ENCODE measurements at places on chromosomes 2 and 18.

DNA sequence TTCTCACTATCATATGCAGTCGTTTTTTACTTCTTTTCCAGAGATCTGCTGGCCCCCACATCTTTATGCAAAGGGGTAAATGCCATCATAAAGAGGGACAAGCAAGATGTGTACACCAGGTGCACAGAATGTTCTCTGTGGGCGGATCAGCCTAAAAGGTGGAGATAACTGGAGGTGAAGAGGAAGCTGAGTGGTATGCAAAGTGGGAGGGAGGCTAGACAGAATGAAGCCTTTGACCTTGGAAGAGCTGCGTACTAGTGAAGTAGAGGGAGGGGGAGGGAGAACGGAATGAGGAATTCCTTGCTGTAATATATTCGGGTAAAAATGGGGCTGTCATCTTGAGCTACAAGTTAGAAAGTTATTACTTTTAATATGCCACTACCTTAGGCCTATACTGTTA, 287.5 kb upstream of the VRK2 start:
- DNase-seq, result no peak

- DNase-seq, result no peak
These were observed 29.7 kb downstream of the MEP1B start for GRCh38 chr18:32219431-32220018.

DNA sequence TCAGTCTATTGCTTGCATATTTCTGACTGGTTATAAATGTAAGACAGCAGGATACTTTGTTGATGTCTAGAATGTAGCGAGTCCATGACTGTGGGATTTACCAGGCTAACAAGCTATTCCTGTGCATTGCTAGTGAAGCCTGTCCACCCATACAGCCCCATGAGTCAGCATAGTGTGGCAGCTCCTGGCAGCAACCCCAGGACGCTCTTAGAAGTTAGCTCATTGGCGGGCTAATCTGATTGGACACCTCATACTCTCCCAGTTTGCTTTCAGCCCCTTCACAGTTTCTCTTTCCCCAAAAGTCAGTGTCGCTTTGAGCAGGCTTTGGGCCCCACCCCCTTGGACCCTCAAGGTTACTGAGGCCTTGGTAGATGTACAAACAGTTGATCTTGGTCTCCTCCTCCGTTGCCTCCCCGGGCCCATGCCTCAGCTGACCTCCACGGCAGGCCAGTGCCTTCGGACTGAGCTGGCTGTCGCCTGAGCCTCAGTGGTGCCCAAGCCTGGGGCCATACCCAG, 48.0 kb downstream of the COA5 start:
- no peak for DNase-seq

GRCh38 chr2:120454654-120455385, 108.9 kb downstream of the INHBB start:
- DNase-seq, result no peak

DNA sequence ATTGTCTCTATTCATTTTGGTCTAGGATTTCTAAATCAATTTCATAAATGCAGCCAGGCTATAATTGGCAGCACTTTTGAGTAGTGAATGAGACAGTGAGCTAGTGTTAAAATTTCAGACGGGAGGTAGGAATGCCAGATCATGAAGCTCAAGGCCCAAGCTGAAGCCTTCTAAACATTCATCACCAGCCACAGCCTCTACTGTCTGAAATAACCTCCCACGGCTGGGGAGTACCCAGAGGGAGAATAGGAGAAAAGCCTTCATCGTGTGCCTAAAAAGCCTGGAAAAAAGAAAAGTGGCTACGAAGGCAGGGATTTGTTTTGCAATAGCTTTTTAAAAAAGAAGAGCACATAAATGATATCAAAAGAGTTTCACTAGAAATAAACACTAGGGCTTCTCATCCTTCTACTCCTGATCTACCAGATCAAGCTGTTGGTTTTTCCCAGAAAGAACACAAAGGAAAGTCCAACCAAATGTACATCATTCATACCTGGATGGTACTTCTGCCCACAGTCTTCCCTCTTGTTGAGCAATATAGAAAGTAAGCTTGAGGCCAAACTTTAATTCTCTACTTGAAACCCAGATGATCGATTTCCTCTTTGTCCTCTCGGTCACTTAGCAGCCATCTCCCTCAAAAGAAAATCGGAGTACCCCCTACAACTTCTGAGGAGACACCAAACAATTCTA, 48.1 kb upstream of the SLC39A10 start:
- no peak for DNase-seq

- no peak for DNase-seq
These were observed 2.0 kb upstream of the MYO1B start for GRCh38 chr2:191243154-191243553.

DNA sequence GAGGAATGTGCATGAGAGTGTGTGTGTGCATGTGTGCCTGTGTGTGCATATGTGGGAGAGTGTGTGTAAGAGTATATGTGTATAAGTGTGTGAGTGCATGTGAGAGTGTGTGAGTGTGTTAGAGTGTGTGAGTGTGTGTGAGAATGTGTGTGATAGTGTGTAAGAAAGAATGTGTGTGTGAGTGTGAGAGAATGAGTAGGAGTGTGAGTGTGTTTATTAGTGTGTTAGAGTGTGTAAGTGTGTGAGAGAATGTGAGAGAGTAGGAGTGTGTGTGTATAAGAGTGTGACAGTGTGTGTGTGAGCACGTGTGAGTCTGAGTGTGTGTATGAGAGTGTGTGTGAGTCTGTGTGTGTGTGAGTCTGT, 21.2 kb downstream of the GYPC start:
- no peak for DNase-seq

GRCh38 chr2:42086500-42086953, 38.7 kb downstream of the PKDCC start:
- no peak for DNase-seq

- DNase-seq, result no peak
These were observed 172.5 kb downstream of the NCK2 start for GRCh38 chr2:105917226-105917625.

GRCh38 chr2:24724111-24724775, 68.9 kb downstream of the PTRHD1 start:
- DNase-seq, result no peak

Measured in D721Med (cell line).